ENCODE measurements at places on chromosomes 11 and 22. TPM values are rescaled to one million over a fixed set of nuclear protein-coding genes. Genes with fewer than 3 reads are reported as not detected.

MMP3 gene
- polyA plus RNA-seq, result 1.3 TPM

SUSD2 gene
- polyA plus RNA-seq, result not detected

POU2AF3 gene
- polyA plus RNA-seq, result 0.92 TPM

FXYD6 gene
- 46.4 TPM for polyA plus RNA-seq

CBX7 gene
- 36.2 TPM for polyA plus RNA-seq

OR51E2 gene
- polyA plus RNA-seq, result 0.63 TPM

SLN gene
- polyA plus RNA-seq, result not detected

MFRP gene
- polyA plus RNA-seq, result not detected

AMOTL1 gene
- polyA plus RNA-seq, result 0.69 TPM

TRIM34 gene
- polyA plus RNA-seq, result 9.1 TPM

SLC5A12 gene
- polyA plus RNA-seq, result 0.07 TPM

OR51B4 gene
- not detected for polyA plus RNA-seq

C22orf42 gene
- polyA plus RNA-seq, result not detected

KCNQ1OT1 gene
- polyA plus RNA-seq, result under 0.01 TPM

PKDREJ gene
- under 0.01 TPM for polyA plus RNA-seq

MPPED1 gene
- not detected for polyA plus RNA-seq

CCDC89 gene
- not detected for polyA plus RNA-seq

MRGPRF gene
- polyA plus RNA-seq, result 18.7 TPM

KRTAP5-1 gene
- not detected for polyA plus RNA-seq

TOLLIP gene
- 27.0 TPM for polyA plus RNA-seq

CECR2 gene
- 0.60 TPM for polyA plus RNA-seq

AGBL2 gene
- polyA plus RNA-seq, result 0.92 TPM

CLDN5 gene
- 3.5 TPM for polyA plus RNA-seq

SERPIND1 gene
- not detected for polyA plus RNA-seq

CCDC116 gene
- not detected for polyA plus RNA-seq

MUC2 gene
- polyA plus RNA-seq, result 22.8 TPM

SAA1 gene
- polyA plus RNA-seq, result 5.5 TPM

BTG4 gene
- not detected for polyA plus RNA-seq

TREH gene
- polyA plus RNA-seq, result 0.46 TPM

MFNG gene
- 33.9 TPM for polyA plus RNA-seq

ZNF214 gene
- 1.2 TPM for polyA plus RNA-seq

PITPNB gene
- polyA plus RNA-seq, result 23.4 TPM

NNMT gene
- polyA plus RNA-seq, result 208 TPM

RHOD gene
- polyA plus RNA-seq, result 16.2 TPM

ESAM gene
- 2.3 TPM for polyA plus RNA-seq

LARGE1 gene
- polyA plus RNA-seq, result 12.0 TPM

LRRC32 gene
- 0.69 TPM for polyA plus RNA-seq

IFITM10 gene
- not detected for polyA plus RNA-seq

Data from sigmoid colon (tissue), 7 donors.